ENCODE measurements at places on chromosomes 13 and 19. TPM values are rescaled to one million over a fixed set of nuclear protein-coding genes. Genes with fewer than 3 reads are reported as not detected.
A peak's percentile ranks its signal among the peaks of the same experiment; 100 is the strongest.

DNA sequence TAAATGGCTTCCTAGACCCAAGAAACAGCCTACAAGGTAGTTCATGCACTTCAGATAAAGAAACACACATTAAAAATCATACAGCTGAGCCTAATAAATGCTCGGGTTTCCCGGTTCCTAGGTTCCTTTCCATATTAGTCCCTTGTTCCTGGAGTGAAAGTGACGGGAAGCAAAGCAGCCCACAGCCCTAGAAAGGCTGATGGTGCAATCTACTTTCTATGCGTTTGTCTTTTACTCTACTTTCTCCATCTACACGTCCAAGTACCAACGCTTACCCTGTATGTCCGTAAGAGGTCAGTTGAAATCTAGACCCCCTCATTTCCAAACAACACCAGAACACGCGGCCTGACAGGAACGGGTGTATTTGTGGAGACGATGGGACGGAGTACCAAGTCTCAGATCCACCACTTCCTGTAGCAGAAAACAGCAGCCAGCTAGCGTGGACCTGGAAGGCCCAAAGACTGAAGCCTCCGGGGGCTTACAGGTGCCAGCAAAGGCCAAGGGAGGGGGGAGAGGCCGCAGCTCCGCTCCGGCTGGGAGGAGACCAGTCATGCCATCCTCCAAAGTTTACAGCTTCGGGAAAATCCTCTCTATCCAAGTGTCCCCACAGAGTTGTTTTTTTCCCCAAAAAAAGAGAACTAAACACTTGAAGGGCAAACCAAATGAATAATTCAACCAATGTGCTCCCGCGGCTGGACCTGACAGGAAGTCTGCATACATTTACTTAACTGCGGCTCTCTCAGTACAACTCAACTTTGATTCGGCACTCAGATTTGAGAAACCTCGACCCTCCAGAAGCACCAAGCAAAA is 34.1 kb downstream of the STK24 start:
- no peak for DNase-seq

GRCh38 chr19:38734426-38735256 is 9.6 kb downstream of the CAPN12 start:
- peak; percentile 79 for DNase-seq

- no peak for DNase-seq
Measured at GRCh38 chr19:8457827-8458226, 13.1 kb downstream of the HNRNPM start.

GRCh38 chr13:104967836-104968630 is 1567.4 kb downstream of the EFNB2 start:
- no peak for DNase-seq

DNA sequence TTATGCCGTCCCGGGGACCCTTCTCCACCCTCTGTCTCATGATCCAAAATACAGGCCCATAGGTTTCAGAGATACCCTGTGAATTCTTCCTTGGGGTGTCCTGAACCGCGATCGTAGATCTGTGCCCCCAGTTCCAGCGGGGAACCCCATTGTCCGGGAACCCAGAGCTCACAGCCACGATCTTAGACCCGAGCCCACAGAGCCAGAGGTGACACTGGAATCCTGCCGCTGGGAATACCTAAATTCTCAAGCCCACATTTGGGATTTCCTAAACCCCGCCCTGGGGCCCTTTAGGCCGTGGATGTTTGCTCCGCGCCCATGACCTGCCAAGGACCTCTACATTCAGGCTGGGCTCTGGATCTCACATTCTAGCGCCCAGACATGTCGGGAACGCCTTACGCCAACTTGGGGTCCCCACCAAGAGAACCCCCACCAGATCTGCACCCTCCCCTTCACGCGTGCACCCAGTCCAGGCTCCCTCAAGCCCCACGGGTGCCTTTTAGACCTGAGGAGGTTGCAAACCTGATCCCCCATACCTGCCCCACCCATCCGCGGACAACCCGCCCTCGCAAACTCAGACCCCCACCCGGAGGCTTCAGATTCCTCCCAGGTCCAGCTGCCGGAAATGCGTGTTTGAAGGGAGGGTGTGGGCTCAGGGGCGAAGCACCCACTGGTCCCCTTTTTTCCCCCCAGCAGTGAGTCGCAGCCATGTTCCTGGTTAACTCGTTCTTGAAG is 605 bp downstream of the CAPNS1 start:
- no peak for DNase-seq

GRCh38 chr19:4345342-4346019 is 2.1 kb downstream of the MPND start:
- no peak for DNase-seq

GRCh38 chr13:25371158-25371874 is 458 bp upstream of the ATP8A2 start:
- DNase-seq, result no peak

DNA sequence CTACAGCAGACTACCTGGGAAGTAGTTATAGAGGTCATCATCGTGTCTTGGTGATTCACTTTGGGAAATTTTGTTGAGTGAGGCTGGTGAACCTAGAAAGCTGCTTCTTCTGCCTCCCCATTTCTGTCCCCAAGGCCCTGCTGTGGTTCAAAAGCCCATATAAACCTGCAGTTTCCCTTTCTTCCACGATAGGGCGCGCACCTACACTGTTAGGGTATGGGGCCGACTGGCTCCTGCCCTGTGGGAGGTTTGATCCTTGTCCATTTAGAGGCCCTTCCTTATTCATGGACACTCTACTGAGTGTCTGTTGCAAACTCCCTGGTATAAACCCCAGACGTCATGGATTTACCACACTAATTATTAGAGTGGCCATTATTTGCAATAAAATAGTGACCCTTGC is 191.8 kb downstream of the GGACT start:
- DNase-seq, result no peak

Gene PEG3
- 0.34 TPM for polyA plus RNA-seq

Gene SPIB
- 0.10 TPM for polyA plus RNA-seq
